T-helper 17 cell (primary cell): ENCODE measurements at places on chromosomes 7 and 10.

GRCh38 chr7:28442540-28443420 lies 30.5 kb downstream of the CREB5 start:
- DNase-seq, result no peak

DNA sequence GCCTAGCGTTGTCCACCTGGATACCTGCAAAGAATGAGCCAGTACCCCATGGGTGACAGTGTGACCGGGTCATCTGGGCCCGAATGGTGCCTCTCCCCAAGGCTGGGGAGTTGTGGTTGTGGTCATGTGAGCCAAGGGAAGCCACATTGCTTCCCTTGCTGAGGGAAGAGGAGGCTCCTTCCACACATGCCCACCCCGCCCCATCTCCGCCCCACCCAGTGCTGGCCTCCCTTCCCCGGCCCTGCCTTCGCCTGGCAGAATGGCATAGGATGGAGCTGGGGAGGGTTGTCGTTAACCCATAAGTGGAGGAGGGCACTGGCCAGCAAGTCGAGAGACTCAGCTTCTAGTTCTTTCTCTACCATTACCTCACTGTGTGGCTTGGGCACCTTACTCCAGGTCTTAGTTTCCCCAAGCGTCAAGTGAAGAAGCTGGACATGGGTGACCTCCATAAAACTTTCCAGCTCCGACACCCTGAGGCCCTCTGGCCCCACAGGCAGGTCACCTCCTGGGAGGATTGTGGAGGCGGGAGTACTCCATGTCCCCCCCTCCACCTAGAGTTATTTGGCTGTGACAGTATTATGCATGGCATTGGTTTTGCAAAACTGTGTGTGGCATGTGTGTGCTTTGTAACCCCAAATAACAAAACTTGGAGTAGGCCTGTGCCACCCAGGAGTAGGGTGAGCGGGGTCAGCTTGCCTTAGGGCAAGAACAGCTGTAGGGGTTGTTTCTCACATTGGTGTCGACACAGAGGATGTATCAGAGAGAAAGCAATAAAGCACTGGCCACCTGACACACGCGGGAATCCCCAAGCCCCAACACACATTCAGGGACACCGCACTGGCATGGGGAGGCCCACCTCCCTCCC lies 90.5 kb upstream of the MACROH2A2 start:
- DNase-seq, result no peak

DNA sequence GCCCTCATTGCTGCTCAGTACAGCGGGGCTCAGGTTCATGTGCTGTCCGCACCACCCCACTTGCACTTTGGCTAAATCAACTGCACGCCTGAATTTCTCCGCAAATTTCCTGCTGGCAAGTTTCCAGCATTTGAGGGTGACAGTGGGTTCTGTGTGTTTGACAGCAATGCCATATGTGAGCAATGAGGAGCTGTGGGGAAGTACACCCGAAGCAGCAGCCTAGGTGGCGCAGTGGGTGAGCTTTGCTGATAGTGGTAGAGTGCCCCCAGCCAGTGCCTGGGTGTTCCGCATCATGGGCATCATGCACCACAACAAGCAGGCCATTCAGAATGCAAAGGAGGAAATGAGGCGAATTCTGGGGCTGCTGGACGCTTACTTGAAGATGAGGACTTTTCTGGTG lies 103.9 kb upstream of the POT1 start:
- no peak for DNase-seq

DNA sequence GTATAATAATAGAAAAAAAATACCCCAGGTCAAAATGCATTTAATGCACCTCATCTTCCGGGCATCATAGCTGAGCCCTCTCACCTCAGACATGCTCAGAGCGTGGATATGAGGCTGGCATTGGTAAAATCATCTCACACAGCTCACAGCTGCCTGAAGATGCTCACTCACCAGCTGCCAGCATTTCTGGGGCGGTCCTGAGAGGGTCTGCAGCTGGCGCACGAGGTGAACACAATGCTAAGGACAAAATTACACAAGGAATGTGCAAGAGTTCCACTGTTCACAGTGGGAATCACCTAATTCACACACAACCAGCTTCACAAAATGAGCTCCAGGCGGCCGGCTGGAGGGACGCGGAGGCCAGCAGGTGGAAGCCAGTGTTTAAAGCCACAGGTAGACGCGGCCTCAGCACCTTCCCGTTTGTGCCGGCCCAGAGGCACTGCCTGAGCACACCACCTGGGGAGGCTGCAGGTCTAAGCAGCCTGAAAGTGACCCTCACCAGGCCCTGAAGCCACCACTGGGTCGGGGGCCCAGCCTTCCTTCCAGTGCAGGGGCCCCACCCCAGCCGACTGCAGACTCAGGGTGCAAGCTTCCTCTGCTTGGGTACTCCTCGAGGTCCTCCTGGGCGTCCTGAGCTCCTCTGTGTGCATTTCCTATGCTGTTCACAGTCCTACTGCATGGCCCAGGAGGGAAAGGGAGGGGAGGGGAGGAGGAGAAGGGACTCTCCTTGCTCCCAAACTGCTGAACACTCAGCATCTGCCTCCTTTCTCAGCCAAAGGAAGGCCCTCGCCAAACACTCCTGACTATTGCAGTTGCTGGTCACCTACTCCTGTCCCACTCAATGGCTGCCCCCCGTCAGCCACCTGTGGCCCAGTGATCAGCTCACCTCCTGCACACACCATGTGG lies 61.2 kb upstream of the FAM20C start:
- no peak for DNase-seq

GRCh38 chr10:48671914-48672595 lies 12.6 kb upstream of the WDFY4 start:
- DNase-seq, result no peak

- DNase-seq, result no peak
Measured at GRCh38 chr10:71771821-71772617, 1.3 kb downstream of the VSIR start.

- no peak for DNase-seq
Measured at GRCh38 chr7:30815951-30816644, 44.9 kb downstream of the MINDY4 start.

GRCh38 chr10:3873728-3874461 lies 88.9 kb upstream of the KLF6 start:
- DNase-seq, result no peak

DNA sequence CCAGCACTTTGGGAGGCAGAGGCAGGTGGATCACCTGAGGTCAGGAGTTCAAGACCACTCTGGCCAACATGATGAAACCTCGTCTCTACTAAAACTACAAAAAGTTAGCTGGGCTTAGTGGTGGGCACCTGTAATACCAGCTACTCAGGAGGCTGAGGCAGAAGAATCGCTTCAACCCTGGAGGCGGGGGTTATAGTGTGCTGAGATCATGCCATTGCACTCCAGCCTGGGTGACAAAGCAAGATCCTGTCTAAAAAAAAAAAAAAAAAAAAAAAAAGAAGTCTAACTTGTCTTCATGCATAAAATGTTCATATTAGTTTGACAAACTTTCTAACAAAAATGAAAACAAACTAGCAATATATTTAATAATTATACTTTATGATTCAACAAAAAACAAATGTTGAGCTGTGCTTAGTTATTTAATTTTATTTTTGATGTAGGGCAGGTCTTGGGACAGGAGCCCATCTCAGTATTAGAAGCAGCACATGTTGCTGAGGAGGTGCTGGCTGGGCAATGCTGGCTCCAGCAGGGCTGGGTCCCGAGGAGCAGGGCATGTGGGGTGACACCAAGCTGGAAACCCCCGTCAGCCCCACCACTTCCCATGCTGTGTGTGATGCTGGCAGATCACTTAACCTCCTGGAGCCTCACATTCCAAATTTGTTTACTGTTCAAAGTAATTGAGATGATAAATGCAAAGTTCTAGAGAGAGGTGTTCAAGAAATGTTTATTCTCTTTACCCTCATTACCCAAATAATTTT lies 335.3 kb upstream of the KLF6 start:
- DNase-seq, result peak; percentile 46

DNA sequence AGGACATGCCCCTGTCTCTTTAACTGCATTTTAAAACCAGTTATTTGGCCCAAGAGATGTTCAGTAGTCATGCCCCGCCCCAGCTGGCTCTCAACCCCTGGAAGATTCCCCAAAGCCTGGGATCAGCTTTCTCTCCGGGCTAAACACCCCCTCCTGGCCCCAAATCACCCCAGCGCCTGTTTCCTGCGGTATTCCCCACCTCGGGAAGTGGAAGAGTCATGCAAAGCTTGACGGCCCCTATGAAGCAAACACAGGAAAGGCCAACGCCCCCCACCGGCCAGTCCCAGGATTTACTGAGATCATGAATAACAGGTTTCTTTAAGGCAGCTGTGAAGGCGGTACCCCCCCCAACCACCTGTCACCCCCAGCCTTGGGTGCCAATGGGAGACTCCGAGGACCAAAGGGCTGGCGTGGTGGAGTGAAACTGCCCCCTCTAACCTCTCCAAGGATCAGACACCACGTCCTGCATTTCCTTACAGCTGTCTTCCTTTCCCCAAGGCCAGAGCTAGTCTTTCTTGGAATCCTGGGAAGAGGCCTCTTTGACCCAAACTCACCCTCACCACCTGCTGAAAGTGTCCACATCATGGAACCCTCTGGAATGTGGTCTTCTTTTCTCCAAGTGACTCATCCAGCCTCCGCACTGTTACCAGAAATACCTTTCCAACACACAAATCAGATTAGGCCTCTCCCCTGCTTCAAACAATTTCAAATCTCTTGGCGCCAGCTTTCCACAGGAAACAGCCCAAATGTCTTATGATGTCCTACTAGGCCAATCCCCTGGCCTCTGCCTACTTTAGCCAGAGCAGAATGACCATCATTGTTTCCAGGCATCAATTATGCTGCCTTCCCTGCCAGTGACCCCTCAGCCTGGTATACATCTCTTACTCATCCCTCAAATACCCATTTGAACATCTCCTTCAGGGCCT lies 301.5 kb downstream of the ZEB1 start:
- no peak for DNase-seq

- no peak for DNase-seq
Measured at GRCh38 chr7:2607923-2608904, 23.6 kb upstream of the TTYH3 start.

GRCh38 chr7:133807624-133808492 lies 319.3 kb upstream of the LRGUK start:
- DNase-seq, result no peak

- no peak for DNase-seq
Measured at GRCh38 chr7:133434246-133434865, 181.5 kb downstream of the EXOC4 start.

GRCh38 chr7:127287133-127287532 lies 34.4 kb upstream of the GRM8 start:
- DNase-seq, result no peak

GRCh38 chr7:75654855-75655254 lies 83.9 kb downstream of the HIP1 start:
- DNase-seq, result no peak

GRCh38 chr10:43605850-43606322 lies 352 bp upstream of the ZNF485 start:
- no peak for DNase-seq

DNA sequence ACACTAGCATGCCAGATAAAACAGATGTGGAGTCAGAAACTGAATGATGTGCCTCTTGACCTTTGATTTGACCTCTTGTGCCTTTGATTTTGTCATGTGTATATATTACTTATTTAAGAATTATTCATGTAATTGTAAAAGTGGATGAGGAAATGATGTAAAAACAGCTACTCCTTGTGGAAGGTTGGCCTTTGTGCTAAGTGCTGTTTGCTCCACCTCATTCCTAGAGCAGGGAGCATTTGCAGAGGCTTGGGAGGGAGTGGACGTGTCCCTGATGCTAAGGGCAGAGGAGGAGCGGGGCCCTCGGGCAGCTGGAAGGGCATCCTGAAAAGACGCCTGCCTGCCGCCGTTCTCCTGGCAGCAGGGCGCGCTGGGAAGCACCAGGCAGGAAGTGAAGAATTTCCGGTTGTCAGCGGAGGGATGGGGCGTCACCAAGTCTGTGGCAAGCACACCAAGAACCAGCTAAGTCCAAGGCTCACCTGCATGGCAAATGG lies 197.6 kb upstream of the ZNF32 start:
- no peak for DNase-seq

DNA sequence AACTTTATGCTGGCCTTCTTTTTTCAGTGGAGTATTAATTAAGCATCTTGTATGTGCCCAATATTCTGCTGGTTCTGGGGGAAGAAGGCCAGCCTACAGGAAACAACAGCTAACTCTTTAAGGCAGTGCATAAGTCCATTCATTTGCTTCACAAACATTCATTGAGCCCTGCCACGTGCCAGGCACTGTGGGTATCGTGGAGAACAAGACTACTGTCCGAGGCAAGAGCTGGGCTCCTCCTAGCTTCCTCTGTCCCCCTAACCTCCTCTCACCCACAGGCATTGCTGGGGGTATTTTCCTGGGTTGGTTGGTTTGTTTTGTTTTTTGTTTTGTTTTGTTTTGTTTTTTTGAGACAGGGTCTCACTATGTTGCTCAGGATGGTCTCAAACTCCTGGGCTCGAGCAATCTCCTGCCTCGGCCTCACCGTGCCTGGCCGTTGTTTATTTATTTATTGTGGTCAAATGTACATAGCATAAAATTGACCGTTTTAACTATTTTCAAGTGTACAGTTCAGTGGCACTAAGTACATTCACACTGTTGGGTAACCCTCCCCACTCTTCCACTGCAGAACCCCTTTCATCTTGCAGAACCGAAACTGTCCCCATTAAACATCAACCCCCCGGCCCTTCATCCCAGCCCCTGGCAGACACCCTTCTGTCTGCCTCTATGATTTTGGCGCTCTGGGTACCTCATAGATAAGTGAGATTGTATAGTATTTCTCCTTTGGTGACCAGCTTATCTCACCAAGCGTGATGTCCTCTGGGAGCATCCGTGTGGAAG lies 32.6 kb downstream of the CHST3 start:
- no peak for DNase-seq

DNA sequence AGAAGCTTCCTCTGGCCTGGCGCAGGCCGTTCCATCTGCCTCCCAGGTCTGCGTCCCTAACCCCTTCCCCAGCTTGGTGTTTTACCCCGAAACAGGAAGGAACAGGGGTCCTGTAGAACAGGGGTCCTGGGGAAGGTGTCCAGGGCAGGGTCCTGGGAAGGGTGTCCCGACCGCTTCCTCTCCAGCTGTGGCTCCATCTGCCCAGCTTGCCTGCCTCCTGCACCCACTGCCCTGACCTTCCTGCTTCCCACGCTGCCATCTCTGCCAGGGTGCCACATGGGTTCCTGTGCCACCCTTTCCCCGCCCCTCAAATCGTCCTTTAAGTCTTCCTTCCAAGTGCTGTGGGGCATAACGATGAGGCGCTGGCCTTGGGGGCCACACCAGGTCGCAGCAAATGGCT lies 32.4 kb downstream of the WDR86 start:
- no peak for DNase-seq

DNA sequence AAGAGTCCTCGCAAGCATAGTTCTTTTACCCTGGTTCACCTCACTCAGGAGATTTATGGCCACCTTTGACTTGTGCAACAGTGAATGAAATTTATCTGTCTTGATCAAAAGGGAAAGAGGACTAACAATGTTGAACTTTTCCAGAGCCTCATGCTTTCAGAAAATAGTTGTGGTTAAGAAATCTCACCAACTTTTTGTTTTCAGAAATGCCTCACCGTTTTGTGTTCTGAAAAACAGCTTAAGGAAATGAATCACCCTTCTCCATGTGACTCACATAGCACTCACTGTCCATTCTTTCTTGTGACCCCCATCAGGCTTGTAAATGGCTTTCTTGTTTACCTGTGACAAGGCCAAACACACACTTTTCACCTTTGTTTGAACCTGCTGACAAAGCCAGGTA lies 148.6 kb upstream of the FAM3C start:
- DNase-seq, result no peak
